ENCODE measurements at places on chromosomes 2 and 18.

GRCh38 chr2:180664507-180664906 lies 315.9 kb upstream of the UBE2E3 start:
- no peak for DNase-seq

DNA sequence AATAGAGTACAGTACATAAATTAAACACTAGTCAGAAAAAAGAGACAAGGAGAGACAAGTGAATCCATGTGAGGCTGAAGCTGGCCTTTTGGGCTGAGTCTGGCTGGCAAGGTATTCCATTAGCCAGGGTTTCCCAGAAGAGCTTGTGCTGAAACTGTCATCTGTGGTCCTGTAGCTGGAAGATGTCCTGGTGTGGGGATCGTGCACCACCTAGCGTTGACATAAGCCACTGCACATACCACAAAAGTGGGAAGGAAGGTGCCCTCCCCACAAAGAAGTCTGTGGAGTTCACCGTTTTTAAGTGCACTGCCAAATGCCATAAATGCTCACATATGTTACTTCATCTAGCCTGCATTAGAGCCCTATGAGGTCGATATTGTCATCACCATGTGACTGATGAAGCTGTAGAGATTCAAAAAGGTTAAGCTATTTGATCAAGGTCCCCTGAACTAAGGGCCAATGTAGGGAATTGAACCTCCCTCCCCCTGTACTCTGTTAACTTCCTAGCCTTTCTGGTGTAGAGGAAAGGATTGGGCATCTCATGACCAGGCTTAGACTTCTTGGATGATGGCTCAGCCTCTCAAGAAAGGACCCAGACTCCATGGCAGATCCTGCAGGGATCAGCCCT lies 31.9 kb upstream of the GALNT14 start:
- DNase-seq = peak; percentile 76

DNA sequence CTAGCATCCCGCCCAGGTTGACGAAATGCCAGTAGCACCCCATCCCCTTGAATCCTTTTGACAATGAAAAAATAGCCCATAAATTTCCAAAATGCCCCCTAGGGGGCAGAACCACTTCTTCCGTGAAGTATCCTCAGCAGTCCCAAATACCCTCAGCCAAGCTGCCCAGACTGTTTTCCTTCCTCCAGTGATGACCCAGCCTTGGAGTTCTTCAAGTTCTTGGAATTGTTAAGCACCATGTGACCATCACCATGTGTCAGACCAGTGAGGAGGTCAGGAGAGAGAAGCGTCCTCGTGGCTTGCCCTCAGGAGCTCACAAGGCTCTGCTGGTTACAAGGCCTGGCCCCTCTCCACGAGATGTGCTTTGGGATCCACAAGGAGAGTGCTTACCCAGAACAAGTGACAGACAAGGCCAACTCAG lies 1.4 kb upstream of the SLC23A3 start:
- DNase-seq = peak; percentile 42

GRCh38 chr2:165660361-165660760 lies 133.7 kb downstream of the GALNT3 start:
- no peak for DNase-seq

DNA sequence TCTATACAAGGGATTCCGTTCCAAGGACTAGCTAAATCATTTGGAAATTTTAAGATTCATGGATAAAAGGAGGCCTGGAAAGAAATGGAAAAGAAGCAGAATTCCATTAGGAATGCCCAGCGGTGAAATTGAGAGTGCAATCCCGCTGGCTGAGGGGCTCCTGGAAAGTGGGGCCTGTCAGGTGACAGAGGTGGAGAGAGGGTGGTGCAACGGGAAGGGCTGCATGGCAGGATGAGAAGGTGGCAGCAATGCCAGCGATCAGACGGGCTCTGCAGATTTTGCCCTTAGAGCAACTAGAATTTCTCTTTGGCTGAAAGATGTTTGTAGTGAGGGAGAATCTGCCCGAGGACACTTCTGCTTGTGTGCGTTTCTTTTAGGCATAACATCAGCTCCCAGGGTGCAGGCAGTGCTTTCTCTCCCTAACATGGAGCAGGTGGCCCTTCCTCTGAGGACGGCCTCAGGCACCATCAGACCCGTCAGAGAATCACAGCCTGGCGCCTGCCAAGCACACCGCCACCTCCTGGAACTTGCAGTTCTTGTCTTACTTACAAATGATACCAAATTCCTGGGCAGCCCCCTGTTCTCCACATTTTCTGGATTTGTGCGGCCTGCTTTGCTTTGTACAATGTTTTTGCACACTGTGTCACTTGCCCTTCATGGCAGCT lies 261.6 kb downstream of the NDUFA10 start:
- DNase-seq = no peak

Measured in HEK293T (cell line).